Thoracic aorta (tissue), 2 donors: ENCODE measurements at places on chromosomes 4 and X.

DNA sequence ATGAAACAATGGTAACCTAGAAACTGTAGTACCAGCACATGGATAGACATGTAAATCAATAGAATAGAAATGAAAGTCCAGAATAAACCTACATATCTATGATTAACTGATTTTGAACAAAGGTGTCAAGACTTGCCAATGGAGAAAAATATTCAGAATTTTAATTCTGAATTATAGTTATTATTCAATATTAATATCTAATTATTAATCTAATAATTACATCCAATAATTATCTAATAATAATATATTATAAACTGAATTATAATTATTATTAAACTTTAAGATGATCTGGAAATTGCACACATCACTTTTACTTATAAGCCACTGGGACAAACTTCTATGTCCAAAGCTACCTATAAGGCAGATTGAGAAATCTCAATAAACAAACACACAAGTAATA is 1365.2 kb upstream of the ADGRL3 start:
- no peaks in the 10 kb centered on the region for H3K4me1 ChIP-seq
- H3K4me3 ChIP-seq = no peak overlapping the region
- no peaks in the 10 kb centered on the region for H3K36me3 ChIP-seq
- H3K27ac ChIP-seq = no peak overlapping the region
- no peaks in the 10 kb centered on the region for H3K27me3 ChIP-seq
- DNase-seq = no peak

GRCh38 chr4:144547678-144548298 is 98.2 kb upstream of the HHIP start:
- no peak for DNase-seq
- no peaks in the 10 kb centered on the region for H3K27me3 ChIP-seq
- H3K4me3 ChIP-seq = no peak overlapping the region
- no peaks in the 10 kb centered on the region for H3K4me1 ChIP-seq
- no peak overlapping the region for H3K27ac ChIP-seq

DNA sequence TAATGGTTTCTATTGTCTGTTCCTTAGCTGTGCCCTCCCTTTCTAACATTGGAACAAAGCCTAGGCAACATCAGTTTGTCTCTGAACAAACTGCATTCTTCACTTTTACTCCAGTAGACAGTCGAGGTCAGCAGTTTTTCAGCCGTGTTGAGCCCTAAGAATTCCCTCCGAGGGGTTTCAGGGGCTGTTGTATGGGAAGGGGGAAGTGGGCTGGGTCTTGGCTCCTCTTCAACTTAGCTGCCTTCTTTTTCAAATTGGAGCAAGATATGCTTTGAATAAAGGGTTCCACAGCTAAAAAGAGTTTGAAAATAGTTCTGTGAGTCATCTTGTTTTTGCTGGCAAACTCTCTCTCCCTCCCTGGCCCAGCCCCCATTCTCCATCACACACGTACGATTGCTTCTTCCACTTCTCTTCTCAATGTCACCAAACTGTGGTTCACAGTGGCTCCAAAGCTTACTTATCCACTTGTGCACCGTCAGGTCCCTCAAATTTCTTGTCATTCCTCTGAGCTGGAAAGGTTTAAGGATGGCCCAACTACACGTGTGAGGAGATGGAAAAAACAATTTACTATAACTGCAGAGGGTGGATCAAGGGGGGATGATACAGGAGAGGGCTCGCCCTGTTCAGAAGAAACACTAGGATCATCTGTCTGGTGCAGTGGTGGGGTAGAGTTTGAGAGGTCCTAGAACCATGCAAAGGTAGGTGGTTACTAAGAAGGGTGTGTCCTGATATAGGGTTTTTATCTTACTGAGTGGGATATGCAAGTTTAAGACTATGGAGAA is 9.2 kb upstream of the MAML3 start:
- H3K36me3 ChIP-seq = no peaks in the 10 kb centered on the region
- H3K4me3 ChIP-seq = peak overlapping the region; percentile 56
- peaks cover 23% of the 10 kb centered on the region for H3K4me1 ChIP-seq

- no peaks in the 10 kb centered on the region for H3K4me1 ChIP-seq
- H3K27ac ChIP-seq = no peak overlapping the region
- H3K27me3 ChIP-seq = no peaks in the 10 kb centered on the region
- DNase-seq = no peak
- H3K4me3 ChIP-seq = no peak overlapping the region
- H3K36me3 ChIP-seq = no peaks in the 10 kb centered on the region
These were observed 1187.8 kb downstream of the TECRL start for GRCh38 chr4:63221477-63221876.

GRCh38 chrX:112631892-112632291 is 47.8 kb downstream of the LHFPL1 start:
- DNase-seq = no peak
- H3K27ac ChIP-seq = no peak overlapping the region
- H3K4me3 ChIP-seq = no peak overlapping the region

DNA sequence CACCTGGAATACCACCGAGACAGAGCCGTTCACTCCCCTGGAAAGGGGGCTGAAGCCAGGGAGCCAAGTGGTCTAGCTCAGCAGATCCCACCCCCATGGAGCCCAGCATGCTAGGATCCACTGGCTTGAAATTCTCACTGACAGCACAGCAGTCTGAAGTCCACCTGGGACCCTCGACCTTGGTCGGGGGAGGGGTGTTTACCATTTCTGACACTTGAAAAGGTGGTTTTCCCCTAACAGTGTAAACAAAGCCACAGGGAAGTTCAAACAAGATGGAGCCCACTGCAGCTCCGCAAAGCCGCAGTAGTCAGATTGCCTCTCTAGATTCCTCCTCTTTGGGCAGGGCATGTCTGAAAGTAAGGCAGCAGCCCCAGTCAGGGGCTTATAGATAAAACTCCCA is 243.2 kb downstream of the RASL11B start:
- DNase-seq = no peak
- H3K27ac ChIP-seq = no peak overlapping the region
- peaks cover 17% of the 10 kb centered on the region for H3K4me1 ChIP-seq

GRCh38 chr4:167509551-167509950 is 275.3 kb upstream of the SPOCK3 start:
- H3K4me1 ChIP-seq = no peaks in the 10 kb centered on the region
- no peak overlapping the region for H3K27ac ChIP-seq
- no peaks in the 10 kb centered on the region for H3K27me3 ChIP-seq
- H3K4me3 ChIP-seq = no peak overlapping the region
- no peaks in the 10 kb centered on the region for H3K36me3 ChIP-seq
- DNase-seq = no peak
